ENCODE measurements at places on chromosomes 13 and 19.

GRCh38 chr13:109135018-109135417, 505.6 kb downstream of the MYO16 start:
- no peak for DNase-seq

DNA sequence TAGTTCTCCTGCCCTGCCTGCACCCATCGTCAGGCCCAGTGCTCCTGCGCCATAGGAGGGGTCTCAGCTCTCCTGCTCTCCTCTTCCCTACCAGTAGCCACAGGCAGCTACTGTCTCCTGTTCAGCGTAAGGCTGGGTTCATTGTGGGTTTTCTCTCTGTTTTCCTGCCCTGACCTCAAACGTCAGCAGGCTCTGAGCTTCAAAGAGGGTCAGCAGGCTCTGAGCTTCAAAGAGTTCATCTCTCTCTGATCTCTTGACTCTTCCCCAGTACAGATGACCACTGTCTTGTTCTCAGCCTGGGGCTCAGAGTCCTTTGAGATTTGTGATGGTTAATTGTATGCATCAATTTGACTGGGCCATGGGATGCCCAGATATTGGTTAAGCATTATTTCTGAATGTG, 4.6 kb upstream of the CPB2 start:
- no peak for DNase-seq

- no peak for DNase-seq
Observed at GRCh38 chr19:512547-513365, 5.5 kb downstream of the TPGS1 start.

DNA sequence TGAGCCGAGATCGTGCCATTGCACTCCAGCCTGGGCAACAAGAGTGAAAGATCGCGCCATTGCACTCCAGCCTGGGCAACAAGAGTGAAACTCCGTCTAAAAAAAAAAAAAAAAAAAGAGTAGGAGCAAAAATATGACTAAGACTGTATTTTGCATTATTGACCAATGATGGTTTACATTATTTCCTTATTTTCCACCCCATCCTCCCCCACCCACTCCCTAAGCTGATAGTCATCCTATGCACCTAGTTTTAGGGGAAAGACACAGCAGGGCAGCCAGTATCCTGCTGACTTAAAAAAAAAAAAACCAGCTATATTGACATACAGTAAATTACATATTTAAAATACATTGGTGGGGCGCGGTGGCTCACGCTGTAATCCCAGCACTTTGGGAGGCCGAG, 25.1 kb downstream of the VAV1 start:
- DNase-seq, result no peak

DNA sequence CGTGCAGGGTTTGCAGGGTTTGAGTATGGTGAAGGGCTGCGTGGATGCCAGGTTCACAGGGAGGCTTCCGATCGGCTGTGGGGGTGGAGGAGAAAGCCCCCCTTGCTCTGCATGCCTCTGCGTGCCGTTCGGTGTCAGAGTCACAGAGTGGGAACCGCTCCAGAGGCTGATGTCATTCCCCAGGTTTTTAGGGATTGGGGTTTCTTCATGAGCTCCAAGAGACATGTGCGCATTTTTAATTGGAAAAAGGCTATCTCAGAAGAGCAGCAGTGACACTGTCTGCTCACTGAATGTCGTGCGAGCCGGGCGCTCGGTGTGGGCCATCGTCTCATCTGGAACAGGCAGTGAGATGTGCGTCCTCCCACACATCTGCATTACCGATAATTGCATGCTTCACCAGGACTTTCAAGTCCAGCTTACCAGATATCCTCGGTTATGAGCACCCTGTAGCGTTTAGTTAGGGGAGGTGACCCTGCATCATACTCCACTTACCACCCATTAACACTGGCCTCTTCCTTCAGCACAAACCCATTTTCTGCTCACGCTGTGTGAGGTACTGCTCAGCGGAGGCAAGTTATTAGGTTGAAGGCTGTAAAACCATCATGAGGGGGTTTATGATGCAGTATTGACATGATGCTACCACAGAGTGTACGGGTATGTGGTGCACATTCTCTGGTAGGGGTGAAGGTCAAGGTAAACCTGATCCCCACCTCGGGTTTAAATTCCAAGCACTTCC, 1.7 kb downstream of the MCF2L start:
- no peak for DNase-seq

DNA sequence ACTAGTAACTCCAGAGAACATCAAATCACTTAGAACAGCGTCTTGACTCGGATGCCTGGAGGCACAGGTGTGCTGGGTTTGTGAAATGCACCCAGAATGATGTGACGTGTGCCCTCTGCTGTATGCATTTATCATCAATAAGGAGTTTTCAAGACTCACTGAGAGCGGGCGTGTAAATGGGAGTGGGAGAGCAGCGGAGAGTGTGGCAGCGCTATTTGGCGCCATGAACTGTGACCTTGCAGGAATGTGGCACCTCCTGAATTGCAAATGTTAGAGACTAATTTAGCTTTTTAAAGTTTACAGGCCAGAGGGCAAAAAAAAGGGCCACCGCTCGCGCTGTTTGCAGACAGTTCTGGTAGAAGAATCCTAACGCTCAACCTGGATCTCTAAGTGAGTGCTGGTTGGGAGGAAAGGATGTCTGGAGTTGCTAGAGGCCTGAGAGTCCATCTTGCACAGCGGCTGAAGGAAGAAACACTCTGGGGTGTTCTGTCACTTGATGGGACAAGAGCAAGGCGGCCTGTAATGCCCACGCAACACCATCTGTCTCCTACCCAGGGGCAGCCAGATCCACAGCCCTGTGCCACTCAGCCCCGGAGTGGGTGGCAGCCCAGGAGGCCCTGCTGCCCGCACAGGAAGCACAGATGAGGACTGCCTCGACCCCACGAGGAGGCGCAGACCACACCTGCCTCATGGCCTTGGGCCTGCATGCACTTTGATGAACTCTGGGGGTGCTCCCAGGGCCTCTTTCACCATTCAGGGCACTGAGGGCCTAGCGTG, 19.7 kb downstream of the RANBP3 start:
- DNase-seq, result no peak

DNA sequence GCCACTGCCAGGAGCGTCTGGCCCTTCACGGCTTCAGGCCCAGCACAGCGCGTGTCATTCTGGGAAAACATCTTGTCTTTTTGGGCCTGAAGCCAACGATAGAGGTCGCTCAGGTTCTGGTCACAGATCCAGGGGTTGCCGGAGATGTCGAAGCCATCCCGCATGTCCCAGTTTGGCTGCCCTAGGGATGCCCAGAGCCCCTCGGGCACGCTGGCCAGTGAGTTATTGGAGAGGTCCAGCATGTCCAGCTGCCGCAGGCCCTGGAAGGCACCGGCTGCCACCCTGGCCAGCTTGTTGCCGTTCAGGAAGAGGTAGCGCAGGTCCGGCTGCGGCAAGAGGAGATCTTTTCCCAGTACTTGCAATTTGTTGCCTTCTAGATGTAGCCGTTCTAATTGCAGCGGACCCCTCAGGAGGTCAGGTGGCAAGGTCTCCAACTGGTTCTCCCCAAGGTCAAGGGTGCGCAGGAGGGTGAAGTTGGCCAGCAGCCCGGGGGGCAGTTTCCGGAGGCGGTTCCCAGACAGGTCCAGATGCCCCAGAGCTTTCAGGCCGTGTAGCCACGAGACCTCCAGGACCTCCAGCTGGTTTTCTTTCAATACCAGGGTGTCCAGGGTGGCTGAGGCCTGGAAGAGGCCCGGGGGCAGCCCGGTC, 1.8 kb downstream of the LRG1 start:
- DNase-seq, result peak; percentile 59
